NCI-H510A treated with DMSO at 0.1 percent for 48 hours (cell line): ENCODE measurements at places on chromosomes 11 and 22.

DNA sequence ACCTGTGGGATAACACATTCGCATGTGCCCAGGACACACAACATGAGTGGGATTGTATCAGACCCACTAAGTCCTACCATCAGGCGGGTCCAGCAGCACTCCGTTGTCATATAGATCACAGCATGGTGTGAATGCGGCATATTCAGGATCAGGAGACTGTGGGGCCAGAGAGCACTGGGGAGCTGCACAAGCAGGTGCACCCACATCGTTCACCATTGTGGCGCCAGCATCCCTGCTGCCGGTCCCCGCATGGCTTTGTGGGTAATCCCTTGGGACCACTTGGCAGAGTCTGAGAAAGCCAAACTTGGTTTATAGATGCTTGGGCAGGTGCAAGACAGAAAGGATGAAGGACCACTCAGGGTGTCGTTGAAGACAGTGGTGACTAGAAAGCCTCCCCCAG is 201.6 kb upstream of the B3GAT1 start:
- DNase-seq, result no peak

DNA sequence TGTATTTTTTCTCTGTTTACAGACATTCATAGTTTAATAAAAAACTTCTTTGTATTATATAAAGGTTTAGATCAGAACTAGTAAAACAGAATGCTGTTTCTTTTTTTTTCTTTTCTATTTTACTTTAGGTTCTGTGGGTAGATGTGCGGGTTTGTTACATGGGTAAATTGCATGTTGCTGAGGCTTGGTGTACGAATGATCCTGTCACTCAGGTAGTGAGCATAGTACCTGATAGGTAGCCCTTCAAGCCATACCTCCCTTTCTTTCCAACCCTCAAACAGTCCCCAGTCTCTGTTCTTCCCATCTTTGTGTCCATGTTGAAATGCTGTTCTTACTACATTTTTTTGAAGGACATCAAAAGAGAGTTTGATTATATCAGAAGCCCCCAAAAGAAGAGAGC is 3.2 kb downstream of the ATM start:
- DNase-seq, result no peak

DNA sequence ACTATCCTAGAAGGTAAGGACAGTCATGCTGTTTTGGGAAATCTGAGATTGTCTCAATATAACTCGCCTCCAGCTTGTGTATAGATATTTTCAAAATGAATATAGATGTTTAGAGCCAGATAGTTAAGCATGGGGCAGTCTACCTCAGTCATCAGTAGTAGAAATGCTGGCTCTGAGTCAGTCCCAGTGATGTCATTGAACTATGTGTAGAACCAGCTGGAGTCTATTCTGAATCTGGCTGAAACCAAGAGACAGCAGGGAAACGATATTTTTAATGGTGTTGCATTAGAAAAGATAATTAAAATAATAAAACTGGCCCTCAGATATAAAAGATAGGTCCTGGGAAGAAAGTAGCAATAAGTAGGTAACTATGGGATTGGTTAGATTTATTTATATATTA is 25.9 kb downstream of the PIWIL4 start:
- no peak for DNase-seq

GRCh38 chr11:2526808-2527381 is 82.1 kb downstream of the KCNQ1 start:
- DNase-seq, result no peak

GRCh38 chr11:73200256-73200655 is 17.8 kb upstream of the P2RY2 start:
- no peak for DNase-seq

DNA sequence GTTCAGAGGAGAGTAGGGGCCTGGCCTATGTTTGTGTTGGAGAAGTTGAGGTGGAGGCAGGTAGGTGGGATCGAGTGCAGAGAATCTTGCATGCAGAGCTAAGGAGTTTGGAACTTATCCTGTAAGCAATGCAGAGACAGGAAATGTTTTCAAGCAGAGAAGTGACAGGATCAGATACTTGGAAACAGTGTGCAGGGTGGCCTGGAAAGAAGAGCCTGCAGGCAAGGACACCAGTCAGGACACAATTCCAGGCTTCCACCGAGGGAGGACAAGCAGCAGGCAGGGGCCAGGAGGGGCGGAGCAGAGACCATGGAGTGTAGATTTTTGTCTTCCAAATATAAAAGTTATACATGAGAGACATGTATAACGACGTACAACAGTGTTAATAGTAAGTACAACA is 26.9 kb upstream of the CECR2 start:
- no peak for DNase-seq

GRCh38 chr11:45141171-45141570 is 5.3 kb upstream of the PRDM11 start:
- no peak for DNase-seq

GRCh38 chr22:25564979-25565677 is 653 bp downstream of the GRK3 start:
- DNase-seq, result no peak

- no peak for DNase-seq
Observed at GRCh38 chr22:26452236-26453016, 23.4 kb downstream of the ASPHD2 start.

DNA sequence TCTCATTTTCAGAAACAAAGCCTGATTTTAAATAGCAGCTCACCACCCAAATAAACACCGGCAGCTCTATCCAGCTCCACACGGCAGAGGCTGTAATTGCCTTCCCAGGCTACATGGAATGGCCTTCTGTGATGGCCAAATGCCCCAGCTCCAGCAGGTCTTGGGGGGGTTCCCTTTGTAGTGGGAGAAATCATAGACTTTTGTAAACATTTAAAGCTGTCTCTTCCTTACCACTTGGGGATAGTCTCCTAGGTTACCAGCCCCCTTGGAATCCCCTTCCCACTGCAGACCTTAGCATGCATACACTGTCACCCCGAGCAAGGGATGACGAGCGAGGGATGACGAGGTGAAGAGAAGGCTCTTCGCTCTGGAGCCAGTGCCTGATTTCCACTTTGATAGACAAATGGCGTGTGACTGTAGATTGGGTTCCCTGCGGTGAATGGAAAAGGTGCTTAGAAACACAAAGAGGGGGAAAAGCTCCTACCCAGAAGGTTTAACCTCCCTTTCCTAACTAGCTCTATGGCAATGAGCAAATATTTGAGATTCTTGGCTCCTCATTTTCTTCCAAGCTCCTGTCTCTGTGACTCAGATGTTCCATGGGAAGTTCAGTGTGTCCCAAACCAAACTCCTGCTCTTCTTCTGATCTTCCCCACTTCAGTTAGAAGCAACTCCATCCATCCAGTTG is 108.0 kb upstream of the CADM1 start:
- no peak for DNase-seq

GRCh38 chr11:92482492-92483060 is 258.0 kb downstream of the FAT3 start:
- DNase-seq, result peak; percentile 61

GRCh38 chr11:283405-284104 is 5.3 kb downstream of the NLRP6 start:
- no peak for DNase-seq

DNA sequence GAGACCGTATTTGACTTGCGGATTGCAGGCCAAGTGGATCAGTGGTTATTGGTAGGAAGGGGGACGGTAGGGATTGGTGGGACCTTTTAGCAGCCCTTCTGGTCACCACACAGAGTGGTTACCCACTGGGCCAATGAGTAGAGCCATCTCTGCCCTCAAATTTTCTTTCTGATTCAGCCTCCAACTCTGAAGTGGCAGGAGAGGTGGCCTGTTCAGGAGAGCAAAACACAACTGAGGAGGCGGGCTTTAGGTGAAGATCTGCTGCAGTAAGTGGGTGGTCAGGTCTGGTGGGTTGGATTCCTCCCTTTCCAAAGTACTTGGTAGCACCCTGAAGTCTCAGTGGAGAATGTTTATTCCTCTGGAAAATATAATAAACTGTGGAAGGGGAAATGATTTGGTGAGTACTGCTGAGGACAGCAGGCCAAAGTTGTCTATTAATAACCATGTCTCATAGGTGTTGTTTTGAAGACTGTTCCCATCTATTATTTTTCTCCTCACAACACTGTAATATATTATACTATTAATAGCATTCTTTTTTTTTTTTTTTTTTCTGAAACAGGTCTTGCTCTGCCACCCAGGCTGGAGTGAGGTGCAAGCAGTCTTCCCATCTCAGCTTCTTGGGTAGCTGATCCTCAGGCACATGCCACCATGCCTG is 1.5 kb downstream of the MISFA start:
- DNase-seq, result no peak

DNA sequence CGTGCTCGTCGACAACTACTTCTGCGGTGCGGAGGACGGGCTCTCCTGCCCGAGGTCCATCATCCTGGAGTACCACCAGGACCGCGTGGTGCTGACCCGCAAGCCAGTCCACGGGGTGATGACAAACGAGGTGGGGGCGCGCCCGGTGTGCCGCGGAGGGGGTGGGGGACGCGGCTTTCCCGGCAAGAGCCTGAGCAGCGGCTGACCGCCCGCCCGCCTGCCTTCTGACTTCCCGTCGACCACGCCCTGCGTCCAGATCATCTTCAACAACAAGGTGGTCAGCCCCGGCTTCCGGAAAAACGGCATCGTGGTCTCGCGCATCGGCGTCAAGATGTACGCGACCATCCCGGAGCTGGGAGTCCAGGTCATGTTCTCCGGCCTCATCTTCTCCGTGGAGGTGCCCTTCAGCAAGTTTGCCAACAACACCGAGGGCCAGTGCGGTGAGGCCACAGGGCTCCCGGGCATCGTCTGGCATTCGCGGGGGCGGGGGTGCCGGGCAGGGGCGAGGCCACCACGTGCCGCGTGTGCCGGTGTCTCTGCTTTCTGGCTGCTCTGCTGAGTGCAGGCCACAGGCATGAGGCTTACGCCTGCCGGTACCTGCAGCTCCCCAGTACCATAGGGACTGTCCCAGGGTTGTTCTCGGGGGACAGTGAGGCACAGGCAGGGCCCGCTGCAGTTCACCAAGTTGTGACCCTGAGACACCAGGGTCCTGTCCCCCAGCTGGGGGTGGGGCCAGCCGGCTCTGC is 28.5 kb upstream of the MUC5B start:
- DNase-seq, result no peak

GRCh38 chr11:93585758-93586157 is 42.6 kb upstream of the SMCO4 start:
- DNase-seq, result no peak

DNA sequence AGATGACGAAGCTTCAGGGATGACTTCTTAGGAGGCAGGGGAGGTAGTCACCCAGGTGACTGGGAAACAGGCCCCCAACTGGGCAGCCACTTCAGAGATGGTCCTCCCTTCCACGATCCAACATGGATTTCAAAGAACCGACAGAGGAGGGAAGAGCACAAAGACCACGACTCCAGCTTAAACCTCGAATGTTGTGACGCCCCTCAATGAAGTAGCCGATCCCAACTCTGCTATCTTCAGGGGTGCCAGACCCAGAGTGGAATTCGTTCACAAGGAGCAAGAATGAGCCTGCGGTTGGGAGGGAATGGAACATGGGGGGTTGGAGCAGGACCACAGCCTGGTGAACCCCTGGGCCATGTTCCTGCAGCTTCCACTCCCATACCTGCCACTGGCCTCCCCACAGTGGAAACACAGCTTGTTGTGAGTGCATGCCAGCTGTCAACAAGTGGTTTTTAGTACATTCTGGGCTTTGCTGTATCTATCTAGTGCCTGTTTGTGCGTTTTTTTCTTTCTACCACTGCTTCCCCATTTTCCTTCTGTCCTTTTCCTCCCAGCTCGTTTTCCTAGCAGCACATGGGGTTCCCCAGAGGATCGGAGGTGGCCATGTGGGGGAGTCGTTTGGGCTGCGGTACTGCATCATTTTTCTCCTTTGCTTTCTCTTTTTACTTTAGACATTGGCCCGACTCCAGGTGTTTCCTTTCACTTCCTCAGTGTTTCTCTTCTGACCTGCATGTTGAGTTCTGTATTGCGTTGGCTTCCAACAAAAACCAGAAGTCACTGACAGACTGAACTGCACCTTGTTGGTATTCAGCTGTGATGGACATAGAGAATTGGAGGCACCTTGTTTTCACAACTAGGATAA is 65.8 kb downstream of the MORC2 start:
- no peak for DNase-seq

GRCh38 chr22:42837556-42837955 is 19.5 kb downstream of the ARFGAP3 start:
- DNase-seq, result no peak

GRCh38 chr22:36965696-36966095 is 52.3 kb downstream of the CSF2RB start:
- no peak for DNase-seq

DNA sequence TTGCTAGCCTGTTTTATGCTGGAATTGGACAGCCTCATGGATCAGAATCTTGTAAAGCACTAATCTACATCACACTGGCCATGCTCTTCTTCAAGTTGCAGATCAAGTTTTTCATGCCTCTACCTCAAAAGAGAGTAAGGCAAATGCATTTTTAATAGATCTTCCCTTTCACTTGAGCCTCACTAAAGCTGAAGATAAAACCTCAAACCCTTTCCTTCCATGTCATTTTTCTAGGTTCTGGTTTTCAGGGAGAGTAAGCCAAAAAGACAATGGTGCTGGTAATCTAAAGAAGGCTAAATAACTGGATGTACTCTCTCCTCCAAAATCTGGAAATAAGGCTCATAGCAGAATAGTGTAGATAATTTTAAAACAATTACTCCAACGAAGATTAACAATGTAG is 28.3 kb downstream of the POU2AF1 start:
- DNase-seq, result no peak

DNA sequence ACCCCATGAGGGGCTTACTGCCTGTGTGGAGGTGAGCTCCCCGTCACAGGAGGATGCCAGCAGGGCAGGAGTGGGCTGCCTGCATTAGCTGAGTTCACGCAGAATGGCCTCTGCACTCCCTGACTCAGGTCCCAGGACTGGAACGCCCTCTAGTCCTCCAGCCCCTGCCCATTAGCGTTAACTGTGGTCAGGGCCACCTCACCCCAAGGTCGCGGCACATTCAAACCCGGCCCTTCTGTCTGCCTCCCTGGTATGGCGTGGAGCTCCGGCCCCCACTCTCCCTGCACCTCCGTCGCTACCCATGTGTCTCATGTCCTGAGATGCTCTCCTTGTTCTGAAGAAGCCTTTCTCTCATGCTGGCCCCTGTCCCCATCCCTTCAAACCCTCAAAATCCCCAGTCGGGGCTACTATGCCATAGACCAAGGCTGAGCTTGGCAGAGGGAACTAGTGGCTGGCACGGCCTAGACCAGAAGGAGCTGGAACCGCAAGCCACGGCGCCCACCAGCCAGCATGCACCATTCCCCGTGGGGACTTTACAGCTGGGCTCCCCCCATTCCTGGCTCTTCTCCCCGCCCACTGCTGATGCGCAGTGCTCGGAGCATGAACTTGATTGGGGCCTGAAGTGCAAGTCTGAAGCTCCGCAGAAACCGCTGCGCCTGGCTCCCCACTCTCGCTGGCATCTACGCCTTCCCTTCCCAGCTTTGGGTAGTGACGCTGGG is 79.5 kb upstream of the RTL6 start:
- no peak for DNase-seq

GRCh38 chr11:57288771-57289579 is 35.8 kb downstream of the TNKS1BP1 start:
- DNase-seq, result peak; percentile 27

DNA sequence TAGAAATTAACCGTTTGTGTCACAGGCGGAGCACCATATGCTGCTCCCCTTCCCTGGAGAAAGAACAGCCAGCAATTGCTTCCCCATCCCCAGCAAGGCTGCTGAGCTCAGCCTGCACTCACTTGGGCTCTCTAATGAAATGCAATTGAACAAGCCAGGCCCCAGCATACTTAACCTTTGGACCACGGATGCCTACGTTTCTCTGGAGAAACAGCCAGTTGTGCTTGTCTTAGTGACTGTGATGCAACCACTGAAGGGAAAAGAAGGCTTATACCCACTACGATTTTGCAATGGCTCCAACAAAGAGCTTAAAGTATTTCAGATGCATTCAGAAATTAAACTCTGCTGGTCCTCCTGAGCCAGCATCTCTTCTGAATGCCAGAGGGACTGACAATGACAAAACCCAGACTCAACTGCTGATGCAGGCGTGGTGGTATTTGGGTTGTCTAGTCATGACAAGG is 51.3 kb upstream of the SESN3 start:
- no peak for DNase-seq
